ENCODE measurements at places on chromosomes 16 and 17. TPM values are rescaled to one million over a fixed set of nuclear protein-coding genes. Genes with fewer than 3 reads are reported as not detected.
A peak's percentile ranks its signal among the peaks of the same experiment; 100 is the strongest.

The CDH8 gene
- total RNA-seq, result not detected

The TPSB2 gene
- total RNA-seq, result 3.7 TPM

The ZNF423 gene
- 11.4 TPM for total RNA-seq

The TBC1D3B gene
- 4.6 TPM for total RNA-seq

The WDR59 gene
- total RNA-seq, result 49.9 TPM

The ABCA8 gene
- 93.2 TPM for total RNA-seq

The SHISA6 gene
- 0.03 TPM for total RNA-seq

The TANC2 gene
- 11.3 TPM for total RNA-seq

The KRT32 gene
- total RNA-seq, result not detected

- DNase-seq, result no peak
Measured at GRCh38 chr17:8922451-8922850, 43.1 kb downstream of the PIK3R5 start.

DNA sequence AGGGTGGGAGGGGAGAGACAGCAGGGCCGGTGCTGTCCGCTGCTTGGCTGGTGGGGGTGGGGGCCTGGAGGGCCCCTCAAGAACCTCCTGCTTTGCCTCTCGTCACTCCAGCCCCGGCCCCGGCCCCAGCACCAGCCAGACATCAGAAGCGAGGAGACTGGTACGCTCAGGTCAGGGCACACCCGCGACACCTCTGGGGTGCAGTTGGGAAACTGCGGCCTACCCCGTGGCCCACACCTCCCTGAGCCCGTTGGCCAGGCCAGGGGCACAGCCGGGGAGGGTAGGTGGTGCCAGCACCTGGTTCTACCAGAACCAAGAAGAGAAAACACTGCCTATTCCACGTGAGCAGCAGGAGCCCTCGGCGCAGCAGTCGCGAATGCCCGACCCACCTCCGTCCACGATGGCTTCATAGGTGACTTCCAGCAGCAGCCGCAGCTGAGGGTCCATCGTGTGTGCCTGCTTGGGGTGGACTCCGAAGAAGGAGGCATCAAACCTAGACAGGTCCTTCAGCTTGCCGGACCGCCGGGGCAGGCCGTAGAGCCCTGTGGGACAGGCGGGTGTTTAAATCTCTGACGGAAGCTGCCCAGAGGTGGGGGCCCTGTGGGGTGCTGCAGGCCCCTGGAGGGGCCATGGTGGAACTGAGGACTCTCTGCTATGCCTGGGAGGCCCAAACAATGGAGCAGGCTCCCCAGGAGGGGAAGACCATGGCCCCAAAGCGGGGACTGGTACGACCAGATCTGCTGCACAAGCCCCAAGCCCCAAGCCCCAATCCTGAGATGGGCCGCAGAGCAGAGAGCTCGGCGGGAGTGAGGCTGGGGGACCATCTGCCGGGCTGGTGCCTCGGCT is 2.9 kb downstream of the FASN start:
- peak; percentile 56 for DNase-seq

- DNase-seq, result no peak
Measured at GRCh38 chr17:60599220-60599619, 773 bp upstream of the PPM1D start.

DNA sequence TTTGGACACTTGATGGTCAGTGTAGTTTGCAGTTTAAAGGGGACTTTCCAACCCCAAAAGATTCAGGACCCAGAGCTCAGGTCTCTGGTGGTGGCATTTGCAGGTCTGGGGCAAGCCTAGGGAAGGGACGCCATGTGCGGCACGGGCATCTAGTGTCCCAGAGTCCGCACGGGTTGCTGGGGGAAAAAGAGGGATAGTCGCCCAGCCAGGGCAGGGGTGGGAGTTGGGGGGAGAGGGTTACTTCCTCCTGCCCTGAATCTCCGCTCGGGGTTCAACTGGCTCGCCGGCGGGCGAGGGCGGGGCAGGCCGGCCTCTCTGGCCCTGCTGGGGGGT is 239 bp upstream of the CA7 start:
- no peak for DNase-seq

DNA sequence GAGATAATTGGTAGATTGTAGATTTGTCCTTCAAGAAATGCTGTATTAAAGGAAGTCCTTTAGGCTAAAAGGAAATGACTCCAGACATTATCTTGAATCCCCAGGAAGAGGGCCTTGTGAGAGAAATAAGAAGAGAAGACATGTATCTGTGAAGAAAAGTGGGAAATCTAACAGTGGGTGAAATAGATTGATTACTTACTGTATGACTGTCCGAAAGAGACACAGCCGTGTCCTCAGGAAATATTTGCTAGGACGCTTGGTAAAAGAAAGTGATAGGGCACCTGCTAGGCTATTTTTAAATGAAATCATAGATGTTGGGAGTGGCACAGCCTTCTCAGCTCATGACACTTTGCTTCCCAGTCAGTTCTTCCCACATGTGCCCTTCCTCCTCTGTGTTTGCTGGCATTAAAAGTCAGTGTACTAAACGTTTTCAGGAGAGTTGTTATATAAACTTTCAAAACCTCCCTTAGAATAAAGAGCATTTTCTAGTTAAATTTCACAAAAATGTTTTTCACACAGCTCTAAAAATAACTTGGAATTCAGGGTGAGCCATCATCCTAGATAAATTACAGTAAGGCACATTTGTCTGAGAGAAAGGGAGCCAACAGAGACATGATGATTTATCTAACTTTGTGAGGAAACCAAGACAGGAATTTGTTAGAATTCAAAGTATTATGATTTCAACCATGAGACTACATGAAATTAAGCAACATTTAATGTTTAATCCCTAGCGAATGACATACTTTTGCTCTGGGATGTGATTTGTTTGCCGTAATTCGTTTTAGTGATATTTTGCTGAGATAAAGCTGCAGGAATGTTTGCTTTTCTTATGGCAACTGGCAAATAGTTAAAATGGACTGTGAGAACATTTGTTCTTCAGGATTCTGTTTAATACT is 35.0 kb downstream of the DHRS7B start:
- DNase-seq, result no peak

GRCh38 chr16:62256406-62256805 is 220.2 kb upstream of the CDH8 start:
- no peak for DNase-seq

DNA sequence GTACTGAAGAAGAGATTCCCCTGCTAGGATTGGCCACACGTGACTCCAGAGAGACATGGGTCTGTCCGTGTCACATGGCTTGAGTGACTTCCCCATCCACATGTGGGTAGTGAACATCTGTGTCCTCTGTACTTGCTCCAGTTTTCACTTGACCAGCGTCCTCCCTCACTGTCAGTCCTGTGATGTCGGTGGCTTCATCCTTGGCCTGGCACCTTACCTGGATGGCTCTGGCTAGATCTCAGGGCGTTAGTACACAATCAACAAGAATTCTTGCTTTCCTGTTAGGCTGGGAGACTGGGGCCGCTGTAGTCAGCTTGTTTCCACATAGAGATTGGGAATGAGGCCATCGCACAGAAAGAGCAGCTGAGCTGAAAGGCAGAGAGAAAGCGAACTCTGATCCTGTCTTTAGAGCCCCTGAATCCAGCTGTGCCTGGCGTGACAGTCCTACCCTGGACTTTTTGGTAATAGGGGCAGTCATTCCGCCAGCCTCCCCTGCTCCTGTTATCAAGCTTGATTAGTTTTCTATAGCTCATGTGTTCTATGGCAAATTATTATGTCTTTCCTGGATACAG is 227.3 kb downstream of the SNX29 start:
- no peak for DNase-seq

GRCh38 chr16:55725055-55725777 is 69.4 kb downstream of the SLC6A2 start:
- no peak for DNase-seq

- no peak for DNase-seq
Measured at GRCh38 chr17:19646788-19647696, 1.5 kb upstream of the ALDH3A2 start.

GRCh38 chr17:73349138-73349537 is 37.3 kb upstream of the CDC42EP4 start:
- DNase-seq, result no peak

DNA sequence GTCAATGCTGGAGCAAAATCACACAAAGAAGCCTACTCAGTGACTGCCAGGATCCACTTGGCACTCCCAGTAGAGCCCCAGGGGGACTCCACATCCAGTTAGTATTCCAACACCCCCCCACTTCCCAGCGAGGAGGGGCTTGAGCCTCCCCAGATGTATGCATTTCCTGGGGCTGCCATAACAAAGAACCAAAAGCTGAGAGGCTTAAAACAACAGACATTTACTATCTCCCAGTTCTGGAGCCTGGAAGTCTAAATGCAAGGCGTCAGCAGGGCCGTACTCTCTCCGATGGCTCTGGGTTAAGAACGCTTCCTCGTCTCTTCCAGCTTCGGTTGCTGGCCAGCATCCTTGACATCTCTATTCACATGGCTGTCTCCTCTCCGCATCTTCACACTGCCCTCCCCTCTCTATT is 23.0 kb upstream of the GNA13 start:
- DNase-seq, result peak; percentile 63

DNA sequence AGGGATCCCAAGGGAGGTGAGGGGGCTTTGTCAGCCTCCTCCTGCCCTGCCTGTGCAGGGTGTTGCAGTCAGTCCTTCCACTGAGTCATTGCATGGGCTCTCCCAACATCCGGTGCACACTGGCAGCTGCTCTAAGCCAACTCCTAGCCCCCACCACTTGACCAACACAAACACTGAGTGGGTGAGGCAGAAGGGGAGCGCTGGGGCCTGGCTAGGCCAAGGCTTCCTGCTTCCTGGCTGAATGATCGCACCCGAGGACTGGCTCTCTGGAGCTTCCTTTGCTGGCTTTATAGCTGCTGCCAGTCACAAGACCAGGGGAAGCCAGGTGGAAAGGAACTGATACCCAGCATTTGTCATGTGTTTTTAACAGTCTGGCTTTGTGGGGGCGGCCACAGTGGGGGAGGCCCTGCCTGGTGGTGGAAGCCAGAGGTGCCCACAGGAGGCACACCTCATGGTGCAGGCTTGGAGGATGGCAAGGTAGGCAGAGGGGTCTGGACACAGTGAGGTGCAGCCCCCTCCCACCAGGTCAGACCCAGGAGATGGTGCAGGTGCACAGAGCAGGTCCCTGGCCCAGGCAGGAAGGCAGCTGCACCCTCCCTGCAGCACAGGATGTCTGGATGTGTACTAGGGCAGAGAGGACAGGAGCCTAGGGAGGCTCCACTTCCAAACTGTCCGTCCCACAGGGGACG is 6.8 kb downstream of the MPG start:
- DNase-seq, result peak; percentile 87

- DNase-seq, result no peak
Measured at GRCh38 chr17:6496116-6496481, 51.8 kb downstream of the PIMREG start.

- DNase-seq, result no peak
Measured at GRCh38 chr16:1707193-1707790, 1.3 kb downstream of the MAPK8IP3 start.

- no peak for DNase-seq
Measured at GRCh38 chr16:30457743-30458560, 12.3 kb upstream of the SEPHS2 start.

- no peak for DNase-seq
Measured at GRCh38 chr17:76902476-76902875, 34.3 kb downstream of the MGAT5B start.

DNA sequence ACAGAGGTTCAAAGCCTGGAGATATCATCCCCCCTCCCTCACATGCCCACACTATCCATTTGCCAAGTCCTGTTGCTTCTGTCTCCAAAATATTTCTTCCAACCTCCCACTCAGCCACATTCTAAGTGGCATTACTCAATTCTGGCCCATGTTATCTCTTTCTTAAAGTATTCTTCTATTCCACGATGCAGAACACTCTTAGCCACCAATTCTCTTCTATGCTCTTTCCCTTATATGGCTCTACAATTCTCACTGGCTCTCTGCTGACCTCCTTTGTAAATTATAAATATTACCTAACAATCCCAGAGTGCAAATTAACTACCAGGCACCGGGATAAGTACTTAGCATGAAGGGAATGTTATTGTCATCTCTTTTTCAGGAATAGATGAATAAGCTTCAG is 82.4 kb downstream of the KCNJ2 start:
- no peak for DNase-seq

GRCh38 chr17:34299027-34299426 is 13.5 kb downstream of the CCL11 start:
- no peak for DNase-seq

All from right cardiac atrium (tissue), 5 donors.